Endothelial cell of umbilical vein (primary cell): ENCODE measurements at places on chromosomes 11 and 22.

DNA sequence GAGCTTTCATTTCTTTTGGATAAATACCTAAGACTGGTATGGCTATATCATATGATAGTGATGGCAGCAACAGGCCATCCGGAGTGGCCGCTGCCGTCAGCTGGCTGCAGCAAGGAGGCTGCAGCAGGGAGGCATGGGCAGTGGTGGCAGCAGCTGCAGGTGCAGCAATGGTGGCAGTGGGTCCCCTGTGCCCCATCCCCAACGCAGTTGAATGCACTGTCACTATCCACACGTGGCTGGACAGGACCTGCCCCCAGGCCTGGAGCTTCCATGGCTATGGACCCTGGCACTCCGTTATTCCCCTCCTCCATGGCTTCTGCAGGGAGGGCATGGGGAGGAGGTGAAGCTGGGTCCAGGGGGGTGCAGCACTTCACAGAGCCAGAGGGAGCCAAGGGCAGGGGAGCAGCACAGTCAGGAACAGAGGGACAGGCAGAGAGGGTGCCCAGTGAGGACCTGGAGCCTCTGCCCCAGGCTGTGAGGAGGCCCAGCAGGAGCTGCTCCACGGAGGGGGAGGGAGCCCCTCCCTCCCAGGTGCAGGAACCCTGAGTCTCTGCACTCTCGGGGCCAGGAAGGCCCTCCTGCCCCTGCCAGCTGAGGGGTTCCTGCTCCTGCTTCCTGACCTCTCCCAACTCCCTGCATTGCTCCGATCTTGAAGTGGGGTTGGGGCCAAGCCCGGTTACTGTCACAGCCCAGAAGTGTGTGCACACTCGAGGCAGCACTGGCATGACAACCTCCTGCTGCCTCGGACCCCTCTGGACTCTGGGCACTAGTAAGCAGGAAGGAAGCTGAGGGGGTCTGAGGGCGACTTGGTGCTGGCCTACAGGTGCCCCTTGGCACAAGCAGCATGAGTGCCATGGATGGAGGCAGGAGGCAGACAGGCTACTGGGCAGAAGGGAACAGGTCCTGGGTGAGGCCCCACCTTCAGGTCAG is 466.3 kb downstream of the GUCY1A2 start:
- no peak for DNase-seq

DNA sequence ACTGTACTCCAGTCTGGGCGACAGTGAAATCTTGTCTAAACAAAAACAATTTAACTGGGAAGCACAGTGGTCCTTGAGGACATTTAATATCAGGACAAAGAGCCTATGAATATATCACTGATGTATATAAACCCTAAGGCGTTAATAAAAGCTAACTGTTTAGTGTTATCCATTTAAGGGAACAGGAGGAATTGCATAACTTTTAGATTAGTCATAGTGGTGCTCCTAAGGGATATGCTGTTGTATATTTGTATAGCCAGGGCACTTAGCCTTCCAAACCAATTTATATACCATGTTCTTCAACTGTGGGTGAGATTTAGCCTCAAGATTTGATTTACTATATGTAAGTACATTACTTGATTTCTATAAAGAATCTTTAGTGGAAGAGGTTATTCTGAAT is 3.0 kb upstream of the CHEK1 start:
- peak; percentile 37 for DNase-seq

DNA sequence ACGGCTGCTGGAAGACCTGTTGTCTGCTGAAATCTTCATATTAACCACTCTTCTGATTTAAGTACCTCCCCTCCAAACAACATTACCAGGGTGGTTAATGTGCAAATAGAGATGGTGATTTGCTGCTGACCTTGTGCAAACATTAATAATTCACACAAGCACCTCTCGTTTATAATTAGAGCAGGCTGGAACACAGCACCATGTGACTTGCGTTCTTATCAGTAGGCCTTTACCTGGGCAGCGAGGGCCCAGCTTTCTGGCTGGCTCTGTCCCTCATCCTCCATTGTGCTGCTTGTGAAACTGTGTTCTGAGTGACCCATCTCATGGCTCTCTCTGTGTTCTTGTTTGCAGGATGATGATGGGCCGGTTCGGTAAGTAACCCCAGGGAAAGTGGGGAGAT is 41.0 kb upstream of the PARVG start:
- no peak for DNase-seq

- no peak for DNase-seq
These were observed 17.2 kb downstream of the ARHGEF17 start for GRCh38 chr11:73325036-73325981.

DNA sequence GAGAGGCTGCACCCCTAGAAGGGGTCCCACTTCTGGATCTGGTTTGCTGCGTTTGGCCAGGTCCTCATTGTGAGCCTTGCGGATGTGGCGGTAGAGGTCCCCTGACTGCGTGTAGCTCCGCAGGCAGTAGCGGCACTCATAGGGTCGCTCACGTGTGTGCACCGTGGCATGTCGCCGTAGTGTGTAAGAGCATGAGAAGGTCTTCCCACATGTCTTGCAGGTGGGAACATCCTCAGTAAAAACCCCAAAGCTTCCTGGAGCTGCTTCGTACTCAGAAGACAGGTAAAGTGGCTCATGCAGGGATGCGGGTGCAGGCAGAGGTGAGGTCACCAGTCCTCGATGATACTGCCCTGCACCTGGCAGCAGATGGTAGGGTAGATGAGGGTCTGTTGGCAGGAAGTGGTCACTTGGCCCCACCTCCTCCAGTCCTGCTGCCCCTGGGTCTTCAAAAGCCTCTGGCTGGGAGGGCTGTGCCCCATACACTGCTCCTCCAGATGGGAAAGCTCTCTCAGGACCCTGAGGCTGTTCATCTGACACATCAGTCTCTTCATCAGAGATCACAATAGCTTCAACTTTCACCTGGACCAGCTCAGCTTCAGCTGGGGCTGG is 1.7 kb downstream of the ZBTB3 start:
- no peak for DNase-seq

DNA sequence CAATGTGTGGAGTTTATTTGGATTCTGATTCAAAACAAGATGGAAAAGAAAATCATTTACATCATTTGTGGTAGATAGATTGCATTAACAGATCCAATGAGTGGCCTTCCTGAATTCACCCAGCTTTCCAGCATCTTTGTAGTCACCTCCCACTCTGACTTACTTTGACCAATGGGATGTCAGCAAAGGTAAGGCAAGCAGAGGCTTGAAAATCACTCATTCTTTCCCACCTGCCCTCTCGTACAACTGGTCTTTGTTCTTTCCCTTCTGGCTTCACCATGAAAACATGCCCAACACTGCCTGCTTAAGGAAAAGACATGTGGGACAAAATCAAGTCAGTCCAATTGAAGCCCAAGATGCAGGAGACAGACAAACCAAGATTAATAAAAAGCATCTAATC is 202.1 kb downstream of the TTC28 start:
- DNase-seq, result no peak

GRCh38 chr22:33105501-33105911 is 47.3 kb upstream of the SYN3 start:
- no peak for DNase-seq

- DNase-seq, result no peak
These were observed 49.0 kb downstream of the PRR5L start for GRCh38 chr11:36345084-36345511.

DNA sequence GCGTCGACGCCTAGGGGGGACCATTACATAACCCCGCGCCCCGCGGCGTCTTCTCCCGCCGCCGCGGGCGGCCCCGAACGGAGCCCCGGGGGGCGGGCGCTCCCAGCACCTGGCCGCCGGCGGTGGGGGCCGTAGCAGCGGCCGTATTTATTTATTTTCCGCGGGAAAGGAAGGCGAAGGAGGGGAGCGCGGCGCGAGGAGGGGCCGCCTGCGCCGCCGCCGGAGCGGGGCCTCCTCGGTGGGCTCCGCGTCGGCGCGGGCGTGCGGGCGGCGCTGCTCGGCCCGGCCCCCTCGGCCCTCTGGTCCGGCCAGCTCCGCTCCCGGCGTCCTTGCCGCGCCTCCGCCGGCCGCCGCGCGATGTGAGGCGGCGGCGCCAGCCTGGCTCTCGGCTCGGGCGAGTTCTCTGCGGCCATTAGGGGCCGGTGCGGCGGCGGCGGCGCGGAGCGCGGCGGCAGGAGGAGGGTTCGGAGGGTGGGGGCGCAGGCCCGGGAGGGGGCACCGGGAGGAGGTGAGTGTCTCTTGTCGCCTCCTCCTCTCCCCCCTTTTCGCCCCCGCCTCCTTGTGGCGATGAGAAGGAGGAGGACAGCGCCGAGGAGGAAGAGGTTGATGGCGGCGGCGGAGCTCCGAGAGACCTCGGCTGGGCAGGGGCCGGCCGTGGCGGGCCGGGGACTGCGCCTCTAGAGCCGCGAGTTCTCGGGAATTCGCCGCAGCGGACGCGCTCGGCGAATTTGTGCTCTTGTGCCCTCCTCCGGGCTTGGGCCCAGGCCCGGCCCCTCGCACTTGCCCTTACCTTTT is at the start of gene EP300:
Gene EP300 (plus strand): TSS at position 570 of the 795 bp plus-strand sequence. CDS start 413 bp downstream, outside the sequence.
- peak; percentile 70 for DNase-seq

DNA sequence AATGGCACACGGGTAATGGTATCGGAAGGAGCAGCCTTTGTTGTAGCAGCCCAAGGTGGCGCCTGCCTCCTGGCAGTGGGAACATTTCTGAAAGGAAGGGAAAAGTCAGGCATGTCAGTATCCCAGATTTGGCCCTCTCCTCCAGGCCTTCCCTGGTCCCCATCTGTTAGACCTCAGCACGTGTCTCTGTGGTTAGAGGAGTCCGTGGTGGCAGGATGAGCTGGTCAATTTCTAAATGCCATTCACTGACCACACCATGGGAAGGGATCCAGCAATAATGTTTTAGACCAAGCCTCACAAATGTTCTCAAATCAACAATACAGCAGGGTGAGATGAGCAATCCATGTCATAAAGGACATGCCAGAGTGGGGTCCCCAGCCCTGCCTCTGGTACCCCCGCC is 49.0 kb upstream of the CYP2D6 start:
- no peak for DNase-seq
